Neural progenitor cell (in vitro differentiated cells): ENCODE measurements at places on chromosomes 4 and X.

GRCh38 chr4:3630598-3631543 lies 98.6 kb upstream of the LRPAP1 start:
- DNase-seq: no peak

GRCh38 chr4:124650614-124651013 lies 61.9 kb downstream of the ANKRD50 start:
- DNase-seq: no peak

GRCh38 chr4:121306931-121307330 lies 73.9 kb downstream of the QRFPR start:
- DNase-seq: no peak

GRCh38 chr4:22019676-22020075 lies 71.1 kb upstream of the KCNIP4 start:
- no peak for DNase-seq

- DNase-seq: no peak
Observed at GRCh38 chr4:175767150-175767549, 44.9 kb downstream of the GPM6A start.

DNA sequence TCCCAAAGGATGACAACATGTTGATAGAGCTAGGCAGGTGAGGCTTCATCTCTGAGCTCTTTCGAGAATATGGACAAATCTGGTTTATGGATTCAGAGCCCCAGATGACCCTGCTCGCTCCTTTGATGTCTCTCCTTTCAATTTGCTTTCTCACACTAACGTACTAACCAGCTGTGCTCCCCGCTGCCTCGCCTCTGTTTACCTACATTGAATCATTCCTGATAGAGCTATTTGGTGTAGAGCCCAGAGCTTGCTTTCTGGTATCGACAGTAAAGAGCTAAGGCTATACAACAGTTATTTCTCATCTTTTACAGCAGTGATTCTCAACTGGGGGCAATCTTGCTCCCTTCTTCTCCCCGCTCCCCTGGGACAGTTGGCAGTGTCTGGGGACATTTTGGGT lies 8.9 kb upstream of the PHKA2 start:
- DNase-seq: no peak

DNA sequence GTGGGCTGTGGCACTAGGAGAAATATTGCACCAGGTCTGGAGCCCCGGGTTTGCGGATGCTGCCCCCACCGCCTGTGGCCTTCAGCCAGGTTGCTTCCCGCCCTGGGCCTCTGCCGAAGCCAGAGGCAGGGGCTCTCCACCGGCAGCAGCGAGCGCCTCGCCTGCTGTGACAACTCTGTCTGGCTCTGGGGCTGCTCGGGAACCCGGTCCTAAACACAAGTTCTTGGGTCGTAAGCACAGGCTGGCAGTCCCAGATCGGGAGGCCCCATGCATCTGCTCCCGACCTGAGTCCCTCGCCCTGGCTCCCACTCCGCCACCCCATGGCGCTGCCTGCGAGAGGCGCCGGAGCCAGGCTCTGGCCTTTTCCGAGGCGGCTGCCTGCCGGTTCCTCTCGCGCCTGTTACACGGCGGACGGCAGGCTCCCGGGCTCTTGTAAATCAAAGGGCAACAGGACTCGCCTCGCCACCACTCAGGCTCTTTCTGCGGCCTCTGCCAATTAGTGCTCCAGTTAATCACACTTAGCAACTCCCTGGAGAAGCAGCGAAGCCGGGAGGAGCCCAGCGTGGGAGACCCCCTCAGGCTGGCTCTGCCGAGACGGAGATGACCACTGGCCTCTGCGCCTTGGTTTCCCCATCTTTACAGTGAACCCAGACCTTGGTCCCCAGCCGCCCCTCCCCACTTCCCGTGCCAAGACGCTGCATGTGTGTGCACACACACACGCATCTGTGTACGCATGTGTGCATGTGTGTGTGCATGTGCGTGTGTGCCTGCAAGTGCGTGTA lies 109.2 kb downstream of the DCTD start:
- no peak for DNase-seq

DNA sequence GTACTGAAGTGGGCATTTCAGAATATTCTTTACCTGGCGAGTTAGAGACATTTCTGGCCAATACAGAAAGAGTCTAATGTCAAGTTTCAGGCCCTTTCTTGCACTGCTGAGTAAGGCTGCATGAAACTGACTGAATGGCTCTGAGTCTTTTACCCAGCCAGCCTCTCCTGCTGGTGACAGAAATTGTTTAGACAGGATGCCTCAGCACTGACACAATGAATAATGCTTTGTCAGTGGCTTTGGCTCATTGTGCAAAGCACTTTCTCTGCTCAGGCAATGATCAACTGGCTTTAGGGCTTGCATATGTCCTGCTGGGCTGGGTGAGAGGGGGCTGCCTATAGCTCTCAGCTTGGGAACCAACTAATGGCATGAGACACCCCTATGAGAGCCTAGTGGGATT lies 45.5 kb downstream of the CLNK start:
- DNase-seq: peak; percentile 58

DNA sequence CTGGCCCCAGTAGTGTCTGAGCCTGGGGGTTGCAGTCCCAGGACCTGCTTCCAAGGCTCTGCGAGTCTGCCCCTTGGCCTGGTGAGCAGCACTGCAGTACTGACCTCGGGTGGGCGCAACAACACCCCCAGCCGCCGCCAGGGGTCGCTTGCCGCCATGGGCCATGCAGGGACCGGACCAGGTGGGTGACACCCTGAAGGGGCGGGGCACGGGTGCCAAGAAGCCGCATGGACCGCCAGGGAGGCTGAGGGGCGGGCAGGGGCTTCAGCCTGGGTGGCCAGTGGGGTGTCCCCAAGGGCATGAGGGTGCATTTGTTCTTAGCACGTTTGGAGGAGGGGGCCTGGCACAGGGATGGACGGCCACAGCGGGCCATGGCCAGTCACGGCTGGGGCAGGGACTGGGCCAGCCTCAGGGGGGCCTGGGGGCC lies 25.0 kb downstream of the TACC3 start:
- peak; percentile 91 for DNase-seq

DNA sequence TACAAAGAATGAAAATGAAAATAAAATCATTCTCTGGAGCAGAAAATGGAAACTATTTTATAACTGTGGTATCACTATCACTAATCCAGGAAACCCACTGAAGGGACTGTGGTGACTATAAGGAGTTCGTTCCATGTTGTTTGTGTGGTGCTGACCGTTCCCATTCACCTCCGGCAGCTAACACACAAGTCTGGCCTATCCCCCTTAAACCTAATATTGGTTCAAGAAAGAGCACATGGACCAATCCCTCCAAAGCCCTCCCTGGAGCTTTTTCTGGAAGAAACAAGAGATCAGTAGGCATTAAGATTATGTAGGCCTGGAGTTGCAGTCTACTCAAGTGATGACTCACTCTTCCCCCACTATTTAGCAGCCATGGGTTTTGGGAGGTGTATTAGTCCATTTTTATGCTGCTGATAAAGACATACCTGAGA lies 25.9 kb upstream of the FAM241A start:
- DNase-seq: no peak
